Left lung (tissue), 14 donors: ENCODE measurements at places on chromosomes 2 and 18. TPM values are rescaled to one million over a fixed set of nuclear protein-coding genes. Genes with fewer than 3 reads are reported as not detected.

The TRIM54 gene
- polyA plus RNA-seq: 0.10 TPM

The AQP4 gene
- 95.9 TPM for polyA plus RNA-seq

DNA sequence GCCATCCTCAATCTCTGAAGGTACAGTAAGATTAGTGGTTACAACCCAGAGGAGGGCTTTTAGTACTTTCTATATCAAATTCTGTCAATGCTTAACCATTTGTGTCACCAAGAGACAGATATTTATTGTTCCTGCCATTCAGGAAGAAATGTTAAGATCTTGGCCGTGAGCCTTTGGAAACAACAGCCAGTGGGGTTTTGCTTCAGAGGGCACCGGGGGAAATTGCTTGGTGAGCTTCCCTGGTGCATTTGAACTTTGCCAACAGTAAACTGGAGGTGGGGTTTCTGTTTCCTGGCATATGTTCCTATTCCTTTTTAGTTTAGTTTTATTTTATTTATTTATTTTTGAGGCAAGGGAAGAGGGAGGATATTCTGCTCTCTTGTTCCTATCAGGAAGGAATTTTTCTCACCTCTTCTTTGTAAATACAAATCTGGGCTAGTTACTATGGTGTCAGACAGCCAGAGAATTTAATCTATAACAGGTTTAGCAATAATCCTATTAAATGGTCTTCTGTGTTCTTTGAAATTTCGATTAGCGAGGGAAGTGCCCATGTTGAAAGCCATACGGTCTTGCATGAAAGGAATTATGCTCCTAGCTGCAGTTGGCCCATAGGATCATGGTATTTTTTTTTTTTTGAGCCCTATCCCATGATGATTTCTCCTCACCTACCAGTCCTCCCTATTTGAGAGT, 95.7 kb downstream of the MAIP1 start:
- no peak overlapping the region for H3K27ac ChIP-seq
- no peak for DNase-seq
- H3K27me3 ChIP-seq: no peaks in the 10 kb centered on the region
- no peaks in the 10 kb centered on the region for H3K36me3 ChIP-seq

The PRSS56 gene
- not detected for polyA plus RNA-seq
